ENCODE measurements at places on chromosomes 2 and 18.
A peak's percentile ranks its signal among the peaks of the same experiment; 100 is the strongest.

DNA sequence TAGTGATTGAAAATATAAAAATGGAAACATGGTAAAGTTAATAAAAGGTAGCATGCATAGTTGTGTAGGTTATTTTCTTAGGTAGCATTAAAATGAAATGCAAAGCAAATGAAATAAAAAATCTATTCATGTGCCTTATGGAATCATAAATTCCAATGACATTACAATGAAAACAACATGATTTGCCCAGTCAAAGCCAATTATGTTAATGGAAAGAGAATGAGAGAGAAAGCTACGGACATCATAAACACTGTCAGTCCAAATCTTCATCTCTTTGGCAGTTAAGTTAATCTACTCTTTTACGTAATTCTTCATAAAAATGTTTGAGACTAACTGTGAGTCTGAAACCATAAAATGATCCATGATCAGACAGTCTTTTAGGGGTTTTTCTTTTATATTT is 636.7 kb upstream of the SYT4 start:
- no peak for DNase-seq

GRCh38 chr18:4586731-4587130 is 131.6 kb upstream of the DLGAP1 start:
- DNase-seq: no peak

DNA sequence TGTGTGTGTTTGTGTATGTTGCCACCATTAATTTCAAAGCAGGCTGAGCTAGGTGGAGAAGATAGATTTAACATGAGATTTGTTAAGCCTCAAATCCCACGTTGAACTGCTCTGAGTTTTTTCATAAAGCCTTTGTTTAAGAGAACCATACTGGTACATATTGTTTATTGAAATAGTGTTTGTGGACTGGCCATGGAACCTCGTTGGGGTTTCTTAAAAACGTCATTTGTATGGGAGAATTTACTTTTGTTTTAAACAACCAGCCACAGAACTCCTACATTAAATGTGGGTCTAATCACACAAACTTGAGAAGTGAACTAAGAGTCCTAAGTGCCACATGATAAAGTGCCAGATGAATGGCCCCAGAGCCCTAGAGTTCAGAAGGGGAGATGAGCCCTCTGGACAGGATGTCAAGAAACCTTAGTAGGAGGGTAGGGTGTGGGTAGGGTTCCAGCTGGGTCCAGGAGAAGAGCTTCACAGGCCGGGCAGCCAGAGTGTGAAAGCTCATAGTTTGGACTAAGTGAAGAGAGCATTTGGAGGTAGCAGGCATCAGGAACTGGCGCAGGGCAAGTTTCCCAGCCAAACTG is 120.6 kb upstream of the EML6 start:
- no peak for DNase-seq

DNA sequence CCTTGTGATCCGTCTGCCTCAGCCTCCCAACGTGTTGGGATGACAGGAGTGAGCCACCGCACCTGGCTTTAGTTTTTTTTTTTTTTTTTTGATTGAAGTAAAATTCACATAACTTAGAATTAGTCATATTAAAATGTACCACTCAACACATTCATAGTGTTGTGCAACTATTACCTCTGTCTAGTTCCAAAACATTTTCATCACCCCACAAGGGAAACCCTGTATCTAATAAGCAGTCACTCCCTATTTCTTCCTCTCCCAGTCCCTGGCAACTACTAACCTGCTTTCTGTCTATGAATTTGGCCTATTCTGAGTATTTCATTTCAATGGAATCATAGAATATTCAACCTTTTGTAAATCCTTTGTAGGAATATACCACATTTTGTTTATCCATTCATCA is 123.9 kb upstream of the FAM117B start:
- no peak for DNase-seq

DNA sequence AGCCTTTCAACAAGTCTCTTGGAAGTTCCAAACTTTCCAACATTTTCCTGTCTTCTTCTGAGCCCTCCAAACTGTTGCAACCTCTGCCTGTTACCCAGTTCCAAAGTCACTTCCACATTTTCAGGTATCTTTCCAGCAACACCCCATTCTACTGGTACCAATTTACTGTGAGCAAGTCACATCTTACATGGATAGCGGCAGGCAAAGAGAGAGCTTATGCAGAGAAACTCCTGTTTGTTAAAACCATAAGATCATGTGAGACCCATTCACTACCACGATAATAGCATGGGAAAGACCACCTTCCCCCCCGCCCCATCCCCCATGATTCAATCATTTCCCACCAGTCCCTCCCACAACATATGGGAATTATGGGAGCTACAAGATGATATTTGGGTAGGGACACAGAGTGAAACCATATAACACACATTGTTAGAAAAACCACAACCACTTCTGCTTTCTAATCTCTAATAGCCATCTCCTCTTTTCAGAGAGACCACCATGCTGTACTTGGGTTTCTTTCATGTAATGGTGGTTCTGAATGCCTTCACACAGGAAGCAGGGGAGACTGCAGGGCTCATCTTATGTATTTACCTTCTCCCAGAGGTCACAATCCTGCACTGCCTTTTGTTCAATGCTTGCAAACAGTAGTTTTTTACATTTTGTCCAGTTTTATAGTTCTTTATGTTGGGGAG is 46.0 kb upstream of the CALCRL start:
- DNase-seq: no peak

GRCh38 chr18:11839556-11839955 is 11.7 kb upstream of the CHMP1B start:
- DNase-seq: no peak

DNA sequence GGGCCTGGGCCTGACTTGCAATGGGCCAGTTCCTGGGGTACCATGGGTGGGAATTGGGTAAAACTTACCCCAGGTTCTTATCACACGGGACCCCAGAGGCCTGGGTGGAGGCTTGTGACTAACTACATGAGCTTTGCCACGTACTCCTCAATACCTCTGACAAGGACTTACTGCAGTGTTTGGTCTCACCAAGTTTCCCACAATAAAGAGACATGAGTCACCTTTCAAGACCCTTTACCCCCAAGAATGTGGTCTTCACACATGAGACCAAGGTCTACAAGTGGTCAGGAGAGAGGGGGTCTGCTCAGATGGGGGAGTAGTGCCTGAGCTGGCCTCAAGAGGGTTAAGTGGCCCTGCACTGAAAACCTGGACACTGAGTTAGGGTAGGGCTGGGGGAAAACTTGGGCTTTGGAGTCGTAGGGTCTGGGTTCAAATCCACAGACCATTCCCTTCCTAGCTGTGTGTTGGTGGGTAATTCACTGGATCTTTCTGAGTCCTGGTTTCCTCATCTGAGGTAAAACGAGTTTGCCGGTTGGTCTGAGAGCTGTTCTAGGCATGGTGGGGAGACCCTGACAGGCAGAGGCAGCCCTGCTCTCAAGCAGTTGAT is 2.0 kb upstream of the GNLY start:
- no peak for DNase-seq

DNA sequence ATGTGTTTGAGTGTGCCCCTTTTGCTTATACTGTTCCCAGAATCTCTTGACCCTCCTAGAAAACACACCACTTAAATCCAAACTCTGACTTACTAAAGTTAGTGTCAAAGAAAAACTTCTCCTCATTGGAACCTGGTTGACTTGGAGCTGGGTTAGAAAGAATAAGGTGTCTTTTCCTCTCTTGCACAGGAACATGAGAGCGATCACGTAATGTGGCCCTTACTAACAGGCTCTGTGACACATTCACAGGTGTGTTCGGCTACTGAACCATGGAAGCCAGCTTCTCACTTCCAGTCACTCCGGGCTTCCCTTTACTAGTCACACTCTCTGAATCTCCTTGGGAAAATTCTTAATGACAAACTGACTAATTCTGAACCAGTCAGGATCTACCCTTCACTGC is 5.4 kb upstream of the POU3F3 start:
- DNase-seq: no peak

DNA sequence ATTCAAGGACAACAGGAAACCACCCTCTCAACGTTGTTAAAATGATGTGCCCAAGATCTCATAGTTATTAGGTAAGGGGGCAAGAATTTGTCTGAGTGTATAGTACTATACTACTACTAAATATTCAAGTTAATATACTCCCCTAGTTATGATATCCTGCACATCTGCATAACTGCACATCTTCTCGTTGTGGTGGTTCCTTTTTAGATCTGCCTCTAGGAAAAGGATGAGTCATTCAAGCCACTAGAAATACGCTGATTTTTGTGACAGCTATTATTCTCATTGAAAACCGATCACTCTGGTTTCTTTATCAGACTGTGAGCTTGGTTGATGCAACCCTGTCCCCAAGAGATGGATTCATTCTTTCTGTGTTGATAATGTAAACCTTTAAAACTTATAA is 1067.0 kb upstream of the FANCL start:
- no peak for DNase-seq

DNA sequence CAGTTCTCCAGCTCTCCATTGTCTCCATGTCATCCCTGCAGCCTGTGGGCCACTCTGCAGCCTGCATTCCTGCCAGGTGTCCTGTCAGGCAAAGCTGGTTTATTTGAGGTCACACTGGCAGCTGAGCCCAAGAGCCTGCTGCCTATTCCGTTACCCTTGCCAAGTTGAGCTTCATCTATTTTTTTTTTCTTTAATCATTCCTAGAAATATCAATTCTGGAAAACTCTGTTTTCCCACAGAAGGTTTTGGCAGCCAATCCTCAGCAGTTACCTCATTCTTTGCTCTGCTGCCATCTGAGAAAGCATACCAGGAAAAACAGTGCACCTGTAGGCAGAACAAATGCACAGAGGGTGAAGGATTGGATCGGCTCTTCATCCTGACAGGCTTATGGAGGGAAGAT is 411.0 kb upstream of the ACVR2A start:
- no peak for DNase-seq

DNA sequence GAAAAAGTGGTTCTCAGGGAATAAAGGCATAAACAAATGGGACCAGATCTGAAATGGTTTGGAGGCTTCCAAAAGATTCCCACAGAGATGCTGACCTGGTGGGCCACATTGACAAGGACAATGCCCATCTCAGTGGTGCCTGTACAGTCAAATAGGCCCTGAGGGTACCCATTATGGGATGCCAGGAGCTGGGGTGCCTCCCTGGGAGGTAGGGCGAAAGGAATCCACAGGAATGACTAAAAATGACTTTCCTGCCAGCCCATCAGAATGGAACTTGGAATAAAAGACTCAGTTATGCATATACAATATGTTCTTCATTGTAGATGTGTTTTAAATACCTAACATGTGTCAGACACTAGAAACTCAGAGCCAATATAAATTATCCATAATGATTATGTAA is 248.5 kb downstream of the RNF144A start:
- DNase-seq: no peak

GRCh38 chr2:40384714-40385113 is 67.2 kb downstream of the SLC8A1 start:
- no peak for DNase-seq

DNA sequence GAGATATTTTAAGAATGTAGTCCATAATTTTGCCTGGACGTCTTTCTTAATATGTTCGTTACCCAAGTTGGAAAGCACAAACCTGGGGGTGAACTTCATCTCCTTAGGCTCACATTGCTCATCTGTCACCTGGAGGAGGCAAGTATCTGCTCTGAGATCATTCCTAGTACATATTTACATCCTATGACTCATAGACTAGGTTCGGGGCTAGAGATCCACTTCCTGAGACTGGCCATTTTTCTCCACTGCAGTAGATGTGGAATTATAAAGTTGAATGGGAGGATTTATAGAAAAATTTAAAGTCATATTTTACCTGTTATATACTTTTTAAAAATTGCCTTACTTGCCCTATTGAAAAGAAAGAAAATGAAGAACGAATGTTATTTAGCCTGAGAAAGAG is 77.5 kb upstream of the PROKR1 start:
- no peak for DNase-seq

GRCh38 chr18:62663731-62664336 is 51.5 kb upstream of the PHLPP1 start:
- DNase-seq: no peak

DNA sequence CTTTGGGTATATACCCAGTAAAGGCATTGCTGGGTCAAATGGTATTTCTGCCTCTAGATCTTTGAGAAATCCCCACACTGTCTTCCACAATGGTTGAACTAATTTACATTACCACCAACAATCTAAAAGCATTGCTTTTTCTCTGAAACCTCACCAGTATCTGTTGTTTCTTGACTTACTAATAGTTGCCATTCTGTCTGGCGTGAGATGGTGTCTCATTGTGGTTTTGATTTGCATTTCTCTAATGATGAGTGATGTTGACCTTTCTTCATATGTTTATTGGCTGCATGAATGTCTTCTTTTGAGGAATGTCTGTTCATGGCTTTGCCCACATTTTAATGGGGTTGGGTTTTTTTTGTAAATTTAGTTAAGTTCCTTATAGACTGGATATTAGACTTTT is 382.6 kb upstream of the ZNF804A start:
- DNase-seq: no peak

- DNase-seq: peak; percentile 29
Measured at GRCh38 chr2:75605770-75606529, 40.6 kb upstream of the MRPL19 start.

DNA sequence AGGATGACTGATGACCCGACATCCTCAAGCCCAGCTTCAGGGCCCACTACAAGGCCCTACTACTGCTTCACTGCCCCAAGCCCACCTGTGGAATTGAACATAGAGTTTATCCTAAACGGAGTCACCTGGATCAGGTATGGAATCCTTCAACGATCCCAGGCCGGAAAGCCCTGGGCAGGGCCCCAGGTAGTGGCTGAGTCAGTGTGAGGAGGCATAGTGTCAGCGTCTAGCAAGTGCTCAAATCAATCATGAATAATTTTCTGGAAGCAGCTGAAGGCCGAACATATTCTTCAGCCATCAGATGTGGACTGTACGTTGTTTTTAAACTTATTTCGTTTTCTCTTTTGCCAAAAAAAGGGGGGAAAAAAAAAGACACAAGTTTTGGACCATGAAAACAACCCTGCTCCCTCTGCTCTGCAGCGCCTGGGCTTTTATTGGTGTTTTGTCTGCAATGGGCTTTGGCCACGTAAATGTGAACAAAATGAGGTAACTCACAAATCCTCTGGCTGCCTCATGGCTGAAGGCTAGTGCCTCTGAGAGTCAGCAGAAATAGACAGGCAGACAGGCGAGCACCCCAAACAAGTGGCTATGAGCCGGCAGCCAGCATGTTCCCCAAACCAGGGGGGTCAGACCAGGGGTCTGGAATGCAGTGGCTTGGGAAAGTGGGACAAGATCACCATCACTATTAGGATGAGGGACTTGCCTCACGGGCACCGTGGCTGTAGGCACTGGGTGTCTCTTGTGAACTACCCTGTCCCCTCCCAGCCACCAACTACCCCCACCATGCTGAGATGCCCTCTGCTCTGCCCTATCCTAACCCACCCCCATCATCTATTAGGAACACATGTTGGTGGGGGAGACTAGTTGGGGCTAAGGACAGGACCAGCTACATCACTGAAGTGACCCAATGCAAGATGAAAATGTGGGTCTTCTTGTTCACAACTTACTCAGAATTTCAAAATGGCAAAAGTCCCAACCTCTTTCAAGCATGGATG is 51.4 kb downstream of the TTC32 start:
- no peak for DNase-seq

GRCh38 chr2:25326326-25327013 is 15.3 kb downstream of the DNMT3A start:
- no peak for DNase-seq

DNA sequence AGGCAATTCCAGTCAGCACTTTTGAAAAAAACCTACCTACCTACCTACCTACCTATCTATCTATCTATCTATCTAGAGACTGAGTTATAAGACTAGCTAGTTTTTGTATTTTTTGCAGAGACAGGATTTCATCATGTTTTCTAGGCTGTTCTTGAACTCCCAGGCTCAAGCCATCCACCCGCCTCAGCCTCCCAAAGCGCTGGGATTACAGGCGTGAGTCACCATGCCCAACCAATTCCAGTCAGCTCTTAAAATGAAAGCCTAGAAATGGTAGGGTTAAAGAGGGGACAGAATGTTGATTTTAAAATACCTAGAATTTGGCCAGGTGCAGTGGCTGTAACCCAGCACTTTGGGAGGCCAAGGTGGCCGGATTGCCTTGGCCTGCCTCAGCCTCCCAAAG is 19.1 kb downstream of the MSH2 start:
- DNase-seq: no peak

Data from Caco-2 (cell line).